ENCODE measurements at places on chromosomes 3 and 15. TPM values are rescaled to one million over a fixed set of nuclear protein-coding genes. Genes with fewer than 3 reads are reported as not detected.

DNA sequence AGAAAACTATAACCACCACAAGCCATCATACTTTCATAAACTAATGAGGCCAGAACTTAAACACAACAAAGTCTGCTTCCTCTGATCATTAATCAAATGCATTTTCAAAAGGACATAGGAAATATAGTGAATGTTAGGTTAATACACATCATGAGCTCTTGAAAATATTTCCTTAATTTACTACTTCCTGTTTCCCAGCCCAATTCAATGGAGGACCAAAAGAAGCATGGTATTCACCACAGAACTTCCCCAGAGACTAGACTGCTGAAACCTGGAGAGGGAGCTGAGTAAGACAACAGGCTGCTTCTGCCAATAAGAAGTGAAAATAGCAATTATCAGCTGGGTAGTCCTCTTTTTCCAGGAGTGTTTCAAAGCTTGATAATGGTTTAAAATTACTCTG, 250.3 kb downstream of the ULK4 start:
- no peak overlapping the region for H3K4me3 ChIP-seq
- peak; percentile 50 for DNase-seq
- H3K27ac ChIP-seq = peak overlapping the region; percentile 83
- no peaks in the 10 kb centered on the region for H3K27me3 ChIP-seq
- no peaks in the 10 kb centered on the region for H3K36me3 ChIP-seq

GRCh38 chr3:15743587-15744009, 54.2 kb downstream of the ANKRD28 start:
- H3K27me3 ChIP-seq = no peaks in the 10 kb centered on the region
- DNase-seq = no peak
- no peaks in the 10 kb centered on the region for H3K4me1 ChIP-seq

SOX2 gene
- 25.6 TPM for total RNA-seq

CADPS gene
- not detected for total RNA-seq

- H3K4me1 ChIP-seq = peaks cover 31% of the 10 kb centered on the region
- no peak for DNase-seq
- no peaks in the 10 kb centered on the region for H3K36me3 ChIP-seq
- H3K4me3 ChIP-seq = no peak overlapping the region
- no peak overlapping the region for H3K27ac ChIP-seq
- H3K27me3 ChIP-seq = no peaks in the 10 kb centered on the region
Observed at GRCh38 chr3:71194785-71195184, 388.7 kb downstream of the FOXP1 start.

GRCh38 chr3:12758025-12758781, 856 bp downstream of the TMEM40 start:
- no peak overlapping the region for H3K27ac ChIP-seq
- no peaks in the 10 kb centered on the region for H3K36me3 ChIP-seq
- no peaks in the 10 kb centered on the region for H3K27me3 ChIP-seq
- peaks cover 2% of the 10 kb centered on the region for H3K4me1 ChIP-seq
- DNase-seq = no peak

GRCh38 chr3:114022145-114022802, 34.1 kb downstream of the CCDC191 start:
- no peak overlapping the region for H3K27ac ChIP-seq
- peak; percentile 37 for DNase-seq
- H3K27me3 ChIP-seq = no peaks in the 10 kb centered on the region
- no peak overlapping the region for H3K4me3 ChIP-seq
- H3K4me1 ChIP-seq = peaks cover 10% of the 10 kb centered on the region
- no peaks in the 10 kb centered on the region for H3K36me3 ChIP-seq

SECISBP2L gene
- 19.7 TPM for total RNA-seq

CCDC39 gene
- not detected for total RNA-seq

- H3K4me3 ChIP-seq = no peak overlapping the region
- DNase-seq = no peak
- H3K36me3 ChIP-seq = no peaks in the 10 kb centered on the region
Observed at GRCh38 chr15:35630532-35630931, 84.6 kb upstream of the DPH6 start.
